ENCODE measurements at places on chromosomes 4 and X.

GRCh38 chrX:100356351-100356896, 53.6 kb downstream of the PCDH19 start:
- no peak for DNase-seq

GRCh38 chr4:38105475-38106220, 145.4 kb downstream of the PTTG2 start:
- no peak for DNase-seq

- no peak for DNase-seq
These were observed 1.5 kb upstream of the TACR3 start for GRCh38 chr4:103721251-103721650.

GRCh38 chr4:2936773-2937145, 26.4 kb downstream of the NOP14 start:
- peak; percentile 24 for DNase-seq

- DNase-seq, result no peak
These were observed 10.5 kb upstream of the UBE2NL start for GRCh38 chrX:143873343-143873742.

- no peak for DNase-seq
These were observed 1.9 kb downstream of the PRPS1 start for GRCh38 chrX:107630031-107630689.

GRCh38 chrX:19515615-19516105, 352 bp upstream of the MAP3K15 start:
- DNase-seq, result no peak

DNA sequence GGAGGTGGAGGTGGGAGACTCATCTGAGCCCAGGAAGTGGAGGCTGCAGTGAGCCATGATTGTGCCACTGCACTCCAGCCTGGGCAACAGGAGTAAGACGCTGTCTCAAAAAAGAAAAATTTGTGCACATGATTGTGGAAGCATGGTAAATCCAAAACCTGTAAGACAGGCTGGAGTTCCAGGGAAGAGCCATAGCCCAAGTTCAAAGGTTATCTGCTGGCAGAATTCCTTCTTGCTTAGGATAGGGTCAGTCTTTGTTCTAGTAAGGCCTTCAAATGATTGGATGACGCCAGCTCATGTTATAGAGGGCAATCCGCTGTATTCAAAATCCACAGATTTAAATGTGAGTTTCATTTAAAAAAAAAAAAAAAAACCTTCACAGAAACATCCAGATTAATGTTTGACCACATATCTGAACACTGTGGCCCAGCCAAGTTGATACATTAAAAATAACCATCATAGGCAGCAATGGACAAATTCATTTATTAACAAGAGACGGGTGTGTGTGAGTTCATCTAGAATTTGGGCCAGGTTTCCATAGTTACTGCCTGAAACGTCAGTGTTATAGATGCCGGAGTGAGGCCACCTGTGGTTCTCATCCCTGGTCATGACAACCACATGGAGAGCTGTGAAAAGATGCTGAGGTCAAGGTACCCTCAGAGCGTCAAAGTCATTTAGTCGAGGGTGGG, 35.2 kb upstream of the SLC2A9 start:
- DNase-seq, result no peak

GRCh38 chr4:35063031-35063570, 1181.2 kb downstream of the ARAP2 start:
- DNase-seq, result no peak

DNA sequence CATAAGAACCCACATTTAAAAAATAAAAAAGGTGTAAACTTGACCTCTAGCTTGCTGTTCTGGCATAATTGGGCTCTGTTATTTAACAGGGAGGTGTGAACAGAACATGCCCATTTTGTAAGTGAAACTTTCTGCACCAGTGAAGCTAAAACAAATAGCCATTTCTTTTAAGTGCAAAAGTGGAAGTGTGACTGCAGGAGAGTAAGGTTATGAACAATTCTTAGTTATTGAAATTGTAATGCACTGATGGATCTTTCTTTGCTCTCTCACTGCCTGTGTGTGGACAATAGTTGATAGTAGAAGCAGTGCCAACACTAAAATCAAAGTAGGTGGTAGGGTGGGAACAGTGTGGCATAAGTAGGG, 12.6 kb downstream of the P2RY10 start:
- no peak for DNase-seq

GRCh38 chrX:69107747-69108401, 57.4 kb downstream of the PJA1 start:
- DNase-seq, result no peak

DNA sequence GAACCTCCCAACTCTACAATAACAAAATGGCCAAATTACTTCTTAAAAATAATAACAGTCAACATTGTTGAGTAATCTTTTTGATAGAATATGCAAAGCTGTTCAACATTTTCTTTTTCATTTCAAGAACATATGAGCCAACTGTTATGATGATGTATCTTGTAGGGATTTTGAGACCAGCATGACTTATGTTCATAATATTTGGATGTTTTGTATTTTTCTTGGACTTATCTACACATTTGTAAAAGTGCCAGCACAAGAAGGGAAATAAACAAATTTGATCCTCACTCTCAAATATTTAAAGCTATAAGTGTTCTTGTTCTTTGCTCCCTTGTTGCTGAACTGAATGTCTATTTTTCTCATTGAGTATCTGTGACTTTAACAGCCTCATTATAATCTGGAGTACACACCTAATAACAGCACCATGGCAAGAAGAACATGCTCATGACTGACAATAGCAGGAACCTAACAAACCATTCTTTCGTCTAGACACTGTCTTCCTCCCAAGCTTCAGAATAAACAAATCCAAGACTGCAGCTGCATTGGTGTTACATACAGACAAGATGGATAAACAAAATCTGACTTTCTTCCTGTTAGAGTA, 1049.7 kb downstream of the FAT4 start:
- no peak for DNase-seq

GRCh38 chr4:112214390-112215264, 17.0 kb upstream of the AP1AR start:
- no peak for DNase-seq

DNA sequence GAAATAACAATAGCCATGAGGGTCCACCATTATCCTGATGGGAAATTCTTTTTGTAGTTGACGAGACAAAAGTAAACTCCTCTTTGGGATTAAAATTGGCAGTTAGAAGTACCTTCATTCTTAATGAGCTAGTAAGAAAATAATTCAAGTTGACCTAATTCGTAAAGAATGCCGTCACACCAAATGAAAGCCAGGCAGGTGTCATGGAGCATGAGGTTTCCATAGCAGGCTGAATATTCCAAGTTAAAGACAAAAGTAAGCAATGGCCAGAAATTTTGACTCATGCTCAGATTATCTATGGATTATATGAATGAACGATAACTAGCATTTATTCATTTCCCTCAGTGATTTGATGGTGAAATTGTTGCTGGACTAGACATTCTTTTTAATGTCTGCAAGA, 192.2 kb upstream of the FAT1 start:
- DNase-seq, result no peak

DNA sequence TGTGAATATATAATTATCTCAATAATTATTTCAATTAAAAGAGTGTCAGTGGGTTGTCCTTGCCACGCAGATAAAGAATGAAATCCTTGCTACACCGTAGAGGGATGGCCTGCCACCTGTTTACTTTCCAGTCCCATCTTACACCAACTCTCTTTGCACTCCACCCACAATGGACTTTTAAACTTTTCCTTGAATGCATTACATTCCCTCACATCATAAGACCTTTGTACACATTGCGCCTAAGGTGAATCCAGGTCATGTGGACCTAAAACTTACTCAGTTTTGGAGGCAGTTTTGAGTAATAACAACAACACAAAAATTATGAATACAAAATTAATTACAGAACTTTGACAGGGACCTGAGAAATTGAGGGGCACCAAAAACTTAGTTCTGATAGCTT, 78.7 kb upstream of the PDE5A start:
- no peak for DNase-seq

DNA sequence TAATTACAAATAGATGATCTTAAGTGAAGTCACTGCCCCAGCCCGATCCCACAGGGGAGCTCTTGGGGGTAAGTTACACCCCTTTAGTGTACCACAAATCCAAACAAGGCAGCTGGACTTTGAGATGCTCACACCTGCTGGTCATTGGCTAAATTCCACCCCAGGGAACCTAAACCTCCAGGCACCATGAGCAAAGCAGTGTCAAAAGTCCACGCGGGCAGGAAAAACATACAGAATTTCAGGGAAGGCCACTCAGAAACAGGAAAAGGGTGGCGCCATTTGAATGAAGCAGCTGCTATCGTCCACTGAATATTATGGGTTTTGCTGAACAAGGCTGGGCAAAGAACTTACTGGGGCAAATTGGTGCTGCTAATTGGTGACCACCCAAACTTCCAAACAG, 30.9 kb downstream of the SUPT20HL1 start:
- no peak for DNase-seq

GRCh38 chrX:152926923-152927322, 29.1 kb downstream of the ZNF185 start:
- DNase-seq, result no peak

DNA sequence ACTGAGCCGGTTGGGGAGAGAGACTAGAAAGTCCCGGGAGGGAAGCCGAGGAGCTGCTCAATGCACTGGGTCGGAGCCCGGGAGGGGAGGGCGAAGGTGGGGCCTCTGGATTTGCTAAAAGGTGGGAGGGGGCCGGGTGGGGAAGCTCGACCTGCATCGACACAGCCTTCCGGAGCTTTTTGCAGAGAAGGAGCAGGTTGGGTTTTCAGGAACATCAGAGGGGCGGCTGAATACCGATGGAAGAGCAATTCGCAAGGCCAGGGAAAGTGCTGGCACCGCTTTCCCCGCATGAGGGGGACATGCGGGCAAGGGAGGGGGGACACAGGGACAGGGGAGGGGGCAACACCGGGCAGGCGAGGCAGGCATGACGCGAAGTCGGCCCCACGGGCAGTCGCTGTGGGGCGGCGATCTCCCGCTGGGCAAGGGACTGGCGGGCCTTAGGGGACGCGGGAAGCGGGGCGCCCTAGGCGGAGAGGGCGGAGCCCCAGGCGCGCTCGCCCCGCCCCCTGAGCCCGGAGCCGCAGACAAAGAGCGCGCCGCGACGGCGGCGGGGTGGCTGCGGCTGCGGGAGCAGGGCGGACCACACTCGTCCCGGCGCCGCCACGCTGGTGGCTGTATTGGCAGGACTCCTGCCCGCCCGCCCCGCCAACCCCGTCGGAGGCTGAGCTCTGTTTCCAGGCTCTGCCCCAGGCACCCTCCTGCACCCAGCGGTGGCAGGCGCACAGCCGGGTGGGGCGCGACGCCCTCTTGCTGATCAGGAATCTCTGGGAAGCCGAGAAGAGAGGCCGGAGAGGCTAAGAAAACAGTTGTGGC, 11.6 kb downstream of the PDZD4 start:
- no peak for DNase-seq

DNA sequence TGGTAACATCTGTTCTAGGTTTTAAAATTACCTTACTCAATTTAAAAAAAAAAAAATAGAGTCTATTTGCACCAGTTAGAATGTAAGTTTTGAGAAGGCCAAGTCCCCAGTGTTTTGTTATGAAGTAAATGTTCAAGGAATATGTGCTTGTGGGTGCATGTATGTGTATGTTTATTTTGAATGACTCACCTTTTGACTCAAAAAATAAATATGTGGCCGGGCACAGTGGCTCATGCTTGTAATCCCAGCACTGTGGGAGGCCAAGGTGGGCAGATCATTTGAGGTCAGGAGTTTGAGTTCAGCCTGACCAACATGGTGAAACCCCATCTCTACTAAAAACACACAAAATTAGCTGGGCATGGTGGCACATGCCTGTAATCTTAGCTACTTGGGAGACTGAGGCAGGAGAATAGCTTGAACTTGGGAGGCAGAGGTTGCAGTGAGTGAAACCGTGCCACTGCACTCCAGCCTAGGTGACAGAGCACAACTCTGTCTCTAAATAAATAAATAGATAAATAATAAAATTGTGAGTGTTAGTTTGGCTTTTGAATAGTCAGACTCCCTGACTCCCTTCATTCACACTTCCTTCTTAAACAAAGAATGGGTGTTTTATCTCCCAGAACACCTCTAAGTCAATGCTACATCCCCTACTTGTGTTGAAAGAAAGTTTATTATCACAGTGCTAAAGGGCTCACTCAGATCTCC, 511.3 kb upstream of the PCDH7 start:
- DNase-seq, result no peak

GRCh38 chrX:86946569-86946968, 571.0 kb upstream of the KLHL4 start:
- DNase-seq, result no peak

DNA sequence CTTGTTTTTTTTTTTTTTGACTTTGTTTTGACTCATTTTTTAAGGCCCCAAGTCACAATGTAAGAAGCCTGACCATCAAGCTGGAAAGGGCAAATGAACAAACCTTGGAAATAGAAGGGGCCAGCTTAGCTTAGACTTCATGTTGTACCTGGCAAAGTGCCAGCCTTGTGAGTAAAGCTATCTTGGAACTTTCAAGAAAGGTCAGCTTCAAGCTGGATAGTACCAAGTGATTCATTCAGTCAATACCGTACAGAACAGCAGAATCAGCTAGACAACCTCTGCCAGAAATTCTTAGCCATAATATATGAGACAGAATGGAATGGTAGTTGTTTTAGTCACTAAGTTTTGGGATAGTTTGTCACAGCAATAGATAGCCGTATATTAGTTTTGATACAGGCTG, 1492.2 kb upstream of the TENM3 start:
- no peak for DNase-seq

DNA sequence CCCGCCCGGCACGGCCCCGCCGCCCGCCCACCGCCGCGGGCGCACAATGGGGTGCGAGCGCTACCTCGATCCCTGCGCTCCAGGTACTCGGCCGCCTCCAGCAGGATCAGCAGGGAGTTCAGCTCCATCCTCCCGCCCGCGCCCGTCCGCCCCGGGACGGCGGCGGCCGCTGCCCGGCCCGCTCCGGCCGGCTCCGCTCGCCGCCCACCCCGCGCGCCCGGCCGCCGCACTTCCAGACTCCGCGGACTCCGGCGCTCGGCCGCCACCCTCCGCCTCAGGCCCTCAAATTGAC, at the start of gene MXD4:
TSS of gene MXD4 (minus strand) at position 257 of the 292 bp plus-strand sequence. CDS start at position 128, 129 bp downstream.
- DNase-seq, result no peak

GRCh38 chr4:111798840-111799239, 346.4 kb upstream of the FAM241A start:
- no peak for DNase-seq

- no peak for DNase-seq
These were observed 103.4 kb upstream of the PJA1 start for GRCh38 chrX:69268611-69269010.

- DNase-seq, result no peak
These were observed 154.8 kb upstream of the ZFP42 start for GRCh38 chr4:187840814-187841213.

DNA sequence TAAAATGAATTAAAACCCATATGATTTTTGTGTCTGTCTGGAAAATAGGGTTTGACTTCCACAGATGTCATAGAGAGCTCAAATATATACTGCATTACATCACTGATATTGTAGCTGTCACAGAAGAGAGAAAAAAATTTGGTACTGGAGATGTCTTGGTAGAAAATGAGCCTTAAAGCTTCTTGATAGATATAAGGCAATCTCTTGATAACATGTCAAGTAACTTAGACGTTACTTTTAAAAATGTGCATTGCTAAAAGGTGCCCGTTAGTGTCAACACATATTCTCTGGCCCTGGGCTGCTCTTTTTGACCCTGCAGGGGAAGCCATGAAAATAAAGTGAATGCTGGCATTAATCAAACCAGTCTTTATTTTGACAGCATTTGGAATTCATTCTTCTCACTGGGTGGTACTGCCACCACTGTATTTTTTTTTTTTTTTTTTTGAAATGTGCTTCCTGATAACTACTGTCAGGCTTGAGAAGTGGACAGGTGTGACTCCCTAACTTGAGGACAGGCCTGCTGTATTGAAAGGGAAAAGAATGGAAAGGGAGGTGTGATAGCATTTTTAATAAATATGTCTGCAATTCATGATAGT, 53.0 kb upstream of the RAPGEF2 start:
- no peak for DNase-seq
